ENCODE measurements at places on chromosomes 7 and 10. TPM values are rescaled to one million over a fixed set of nuclear protein-coding genes. Genes with fewer than 3 reads are reported as not detected.

EPHB6 gene
- total RNA-seq, result 12.3 TPM

EBLN1 gene
- total RNA-seq, result not detected

FGF8 gene
- total RNA-seq, result 0.82 TPM

AKR1E2 gene
- 3.9 TPM for total RNA-seq

ZNF679 gene
- not detected for total RNA-seq

METTL2B gene
- 51.5 TPM for total RNA-seq

VWC2 gene
- total RNA-seq, result not detected

PBLD gene
- total RNA-seq, result 5.0 TPM

MBLAC1 gene
- 2.1 TPM for total RNA-seq

PNLIPRP3 gene
- total RNA-seq, result not detected

CFAP58 gene
- 0.44 TPM for total RNA-seq

TEX47 gene
- not detected for total RNA-seq

MEOX2 gene
- 1.4 TPM for total RNA-seq

MCM10 gene
- total RNA-seq, result 76.3 TPM

FAM180A gene
- total RNA-seq, result not detected

RARRES2 gene
- total RNA-seq, result 26.3 TPM

SLC26A3 gene
- not detected for total RNA-seq

MOGAT3 gene
- not detected for total RNA-seq

ZNF680 gene
- 18.0 TPM for total RNA-seq
